ENCODE measurements at places on chromosomes 7 and 10. TPM values are rescaled to one million over a fixed set of nuclear protein-coding genes. Genes with fewer than 3 reads are reported as not detected.

The ANKIB1 gene
- 97.5 TPM for total RNA-seq

The CDK14 gene
- 2.6 TPM for total RNA-seq

DNA sequence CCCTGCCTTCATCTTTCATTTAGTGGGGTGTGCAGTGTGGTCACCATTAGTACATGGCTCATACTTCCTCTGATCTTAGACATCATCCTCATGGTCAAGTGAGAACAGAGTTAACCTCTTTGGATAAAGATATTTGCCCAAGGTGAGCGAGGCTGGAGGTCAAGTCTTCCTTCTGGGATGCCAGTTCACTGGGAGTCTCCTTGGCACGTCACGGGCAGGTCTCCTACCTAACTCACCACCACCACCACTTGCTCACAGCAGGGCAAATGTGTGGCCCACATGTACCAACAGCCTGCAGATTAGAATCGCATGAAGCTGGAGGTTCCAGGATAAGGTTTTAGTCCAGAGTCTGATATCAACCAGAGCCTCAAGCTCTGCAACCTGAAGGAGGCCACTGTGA lies 164.6 kb downstream of the USP6NL start:
- H3K4me3 ChIP-seq: no peak overlapping the region
- H3K27ac ChIP-seq: no peak overlapping the region
- H3K27me3 ChIP-seq: no peaks in the 10 kb centered on the region
- H3K36me3 ChIP-seq: no peaks in the 10 kb centered on the region

The LRRC17 gene
- not detected for total RNA-seq

DNA sequence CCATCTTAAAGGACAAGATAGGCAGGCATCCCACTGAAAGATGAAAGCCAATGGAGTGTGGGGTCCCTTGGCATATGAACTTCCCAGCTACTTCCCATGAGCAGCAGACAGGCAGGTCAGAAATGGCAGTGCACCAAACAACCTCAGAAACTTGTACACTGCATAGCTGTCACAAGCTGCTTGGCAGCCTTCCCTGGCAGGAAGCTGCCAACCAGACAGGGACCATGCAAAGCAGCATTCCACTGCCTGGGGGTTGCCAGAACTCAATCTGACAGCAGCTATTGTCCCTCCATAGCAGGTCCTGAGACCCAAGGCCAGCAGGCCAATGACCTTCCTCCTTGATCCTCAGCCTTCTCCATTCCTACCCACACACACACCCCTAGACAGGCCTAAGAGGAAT lies 139.5 kb downstream of the PLCE1 start:
- no peak overlapping the region for H3K27ac ChIP-seq
- DNase-seq: no peak
- H3K4me1 ChIP-seq: no peaks in the 10 kb centered on the region
- no peaks in the 10 kb centered on the region for H3K27me3 ChIP-seq

GRCh38 chr7:155205368-155206317 lies 92.0 kb upstream of the INSIG1 start:
- no peaks in the 10 kb centered on the region for H3K27me3 ChIP-seq
- peak; percentile 84 for DNase-seq
- peaks cover 11% of the 10 kb centered on the region for H3K4me1 ChIP-seq
- peak overlapping the region; percentile 52 for H3K4me3 ChIP-seq
- peak overlapping the region; percentile 8 for H3K27ac ChIP-seq
- no peaks in the 10 kb centered on the region for H3K36me3 ChIP-seq

- no peak overlapping the region for H3K4me3 ChIP-seq
- no peaks in the 10 kb centered on the region for H3K4me1 ChIP-seq
- no peak overlapping the region for H3K27ac ChIP-seq
- H3K36me3 ChIP-seq: no peaks in the 10 kb centered on the region
- no peaks in the 10 kb centered on the region for H3K27me3 ChIP-seq
These were observed 13.9 kb downstream of the MGAM2 start for GRCh38 chr7:142125256-142125955.

GRCh38 chr10:70673043-70673928 lies 980 bp downstream of the ADAMTS14 start:
- H3K4me3 ChIP-seq: no peak overlapping the region
- no peak for DNase-seq
- H3K27me3 ChIP-seq: peaks cover 3% of the 10 kb centered on the region
- no peaks in the 10 kb centered on the region for H3K36me3 ChIP-seq
- H3K27ac ChIP-seq: no peak overlapping the region

DNA sequence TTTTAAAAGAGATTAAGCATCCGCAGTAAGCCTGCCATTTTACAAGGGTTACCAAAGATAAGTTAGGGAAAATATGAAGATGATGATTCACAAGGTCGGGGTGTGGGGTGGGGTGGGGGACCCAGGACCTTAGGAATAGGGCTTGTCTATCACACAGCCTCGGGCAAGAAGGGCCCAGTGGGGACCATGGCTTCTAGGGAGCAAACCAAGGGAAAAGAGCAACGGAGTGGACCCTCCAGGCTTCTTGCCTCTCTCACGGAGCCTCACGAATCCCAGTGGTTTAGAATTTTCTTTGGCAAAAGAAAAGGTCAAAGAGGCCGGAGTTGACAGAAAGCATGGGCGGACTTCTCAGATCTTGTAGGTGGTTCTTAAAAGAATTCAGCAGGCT lies 1.3 kb downstream of the PRKCQ start:
- peak overlapping the region; percentile 83 for H3K4me3 ChIP-seq
- no peak for DNase-seq
- H3K27ac ChIP-seq: peak overlapping the region; percentile 84
- H3K4me1 ChIP-seq: peaks cover 50% of the 10 kb centered on the region

The GRM8 gene
- not detected for total RNA-seq

- no peak overlapping the region for H3K4me3 ChIP-seq
- no peaks in the 10 kb centered on the region for H3K36me3 ChIP-seq
These were observed 196.9 kb downstream of the GRID1 start for GRCh38 chr10:86169506-86170254.

GRCh38 chr7:107836237-107837144 lies 33.5 kb upstream of the SLC26A3 start:
- no peak for DNase-seq
- no peaks in the 10 kb centered on the region for H3K4me1 ChIP-seq
- no peak overlapping the region for H3K4me3 ChIP-seq

- no peaks in the 10 kb centered on the region for H3K36me3 ChIP-seq
- H3K4me1 ChIP-seq: no peaks in the 10 kb centered on the region
- no peaks in the 10 kb centered on the region for H3K27me3 ChIP-seq
- no peak overlapping the region for H3K27ac ChIP-seq
- no peak overlapping the region for H3K4me3 ChIP-seq
- no peak for DNase-seq
These were observed 689.5 kb downstream of the DNAJB9 start for GRCh38 chr7:109259151-109259550.
